ENCODE measurements at places on chromosomes 6 and 20.

GRCh38 chr20:17843246-17844132, 125.1 kb downstream of the SNX5 start:
- no peak for DNase-seq

- DNase-seq = no peak
Observed at GRCh38 chr20:41533537-41534136, 84.5 kb downstream of the CHD6 start.

DNA sequence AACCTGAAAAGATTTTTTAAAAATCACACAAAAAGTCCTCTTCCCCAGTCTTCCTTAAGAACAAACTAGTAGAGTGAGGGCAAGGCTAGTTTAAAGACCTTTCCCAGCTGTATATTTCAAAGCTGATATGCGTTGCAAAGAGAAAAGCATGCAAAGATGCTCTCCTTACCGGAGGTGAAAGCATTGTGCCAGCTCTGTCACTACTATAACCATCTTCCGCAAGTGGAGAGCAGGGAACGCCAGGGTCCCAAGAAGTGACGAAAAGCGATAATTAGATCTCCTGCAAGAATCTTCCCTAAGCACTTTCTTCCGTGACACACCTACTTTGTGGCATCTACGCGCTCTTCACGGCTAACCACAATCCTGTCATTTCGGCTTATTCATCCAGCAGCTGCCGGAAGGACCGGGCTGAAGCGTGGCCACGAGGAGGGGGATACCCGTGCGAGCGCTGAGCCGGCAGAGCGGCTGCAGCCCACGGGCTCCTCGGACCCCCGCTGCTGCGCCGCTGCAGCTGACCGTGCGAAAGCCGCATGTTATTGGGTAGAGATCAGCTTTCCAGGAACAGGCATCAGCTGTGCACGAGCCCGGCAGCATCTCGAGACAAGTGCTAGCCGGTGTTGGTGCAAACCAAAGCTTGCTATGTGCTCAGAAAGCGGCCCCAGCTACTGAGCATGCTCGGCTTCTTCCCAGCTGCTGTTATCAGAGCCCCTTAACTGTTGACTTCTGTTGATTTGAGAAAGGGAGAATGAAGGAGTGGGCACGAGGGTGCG, 57.2 kb upstream of the ARHGAP18 start:
- DNase-seq = peak; percentile 45

DNA sequence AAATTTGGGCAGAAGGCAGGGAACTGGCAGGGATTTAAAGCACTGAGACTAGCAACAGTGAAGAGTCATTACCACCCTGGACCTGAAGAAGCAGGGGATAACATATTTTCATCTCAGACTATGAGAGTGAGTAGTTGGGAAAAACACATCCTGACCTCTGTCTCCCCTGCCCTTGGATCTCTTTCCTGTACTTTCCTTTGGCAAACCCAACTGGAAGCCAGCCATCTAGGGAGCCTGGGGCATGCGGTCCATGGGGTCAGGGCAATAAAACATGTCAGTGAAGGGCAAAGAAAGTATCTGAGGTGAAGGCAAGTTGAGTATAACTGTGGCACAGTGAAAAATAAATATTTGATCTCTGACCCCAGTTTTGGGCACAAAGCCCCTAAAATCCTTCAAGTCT, 698.2 kb downstream of the DOK5 start:
- no peak for DNase-seq

DNA sequence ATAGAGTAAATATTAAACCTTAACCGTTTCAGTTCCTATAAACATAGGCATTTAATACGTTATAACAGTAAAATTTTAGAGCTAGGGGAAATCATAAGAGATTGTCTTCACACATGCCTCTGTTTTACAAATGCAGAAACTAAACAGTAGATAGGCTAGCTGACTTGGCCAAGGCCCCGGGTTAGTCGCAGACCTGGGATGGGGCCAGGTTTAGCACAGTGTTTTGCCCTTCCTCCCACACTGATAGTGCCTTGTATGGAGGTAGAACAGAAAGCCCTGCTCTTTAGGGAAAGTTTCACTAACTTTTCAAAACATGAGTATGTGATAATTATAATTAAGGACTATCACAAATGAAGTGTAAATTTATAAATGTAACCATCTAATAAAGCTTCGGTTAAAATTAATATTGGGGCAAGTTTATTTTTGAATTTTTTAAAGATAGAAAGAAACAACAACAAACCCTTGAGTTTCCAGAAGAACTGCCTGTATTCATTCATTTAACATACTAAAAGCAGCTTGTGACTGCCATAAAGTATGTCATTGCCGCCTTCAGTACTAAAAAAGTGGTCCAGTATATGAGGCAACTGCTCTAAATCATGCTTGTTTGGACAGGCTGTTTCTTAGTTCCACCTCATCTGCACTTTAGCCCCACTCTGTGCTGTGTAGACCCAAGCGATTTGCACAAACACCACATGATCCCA, 62.5 kb upstream of the LOC128125822 start:
- DNase-seq = no peak

DNA sequence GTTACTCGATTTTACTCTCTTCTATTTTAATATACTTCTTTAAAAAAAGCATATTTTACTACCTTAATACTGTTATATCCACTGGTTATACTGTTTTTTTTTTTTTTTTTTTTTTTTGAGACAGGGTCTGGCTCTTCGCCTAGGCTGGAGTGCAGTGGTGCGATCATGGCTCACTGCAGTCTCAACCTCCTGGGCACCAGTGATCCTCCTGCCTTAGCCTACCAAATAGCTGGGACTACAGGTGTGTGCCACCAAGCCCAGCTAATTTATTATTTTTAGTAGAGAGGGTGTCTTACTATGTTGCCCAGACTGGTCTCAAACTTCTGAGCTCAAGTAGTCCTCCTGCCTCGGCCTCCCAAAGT, 170.7 kb downstream of the DOK5 start:
- no peak for DNase-seq

DNA sequence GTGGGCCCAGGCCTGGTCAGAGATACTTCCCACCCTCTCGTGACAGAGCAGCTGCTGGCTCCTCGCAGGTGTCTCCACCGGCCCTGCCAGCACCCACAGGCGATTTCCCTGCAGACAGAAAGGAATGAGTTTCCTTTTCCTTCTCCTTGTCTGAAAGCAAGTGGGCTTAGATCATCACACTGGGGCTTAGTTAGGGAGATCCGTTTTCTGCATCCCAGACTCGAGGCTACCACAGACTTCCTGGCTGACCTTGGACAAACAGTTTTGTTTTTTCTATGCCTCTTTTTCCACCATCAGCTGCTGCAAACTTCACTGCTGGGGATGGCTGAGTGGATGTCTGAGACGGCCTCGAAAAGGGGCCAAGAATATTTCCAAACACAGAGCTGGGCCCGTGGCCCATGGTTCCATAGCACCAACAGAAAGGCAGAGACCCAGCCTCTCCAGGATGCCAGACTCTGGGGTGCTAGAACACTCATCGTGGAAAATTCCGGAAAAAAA, 86.5 kb downstream of the BANF2 start:
- no peak for DNase-seq

DNA sequence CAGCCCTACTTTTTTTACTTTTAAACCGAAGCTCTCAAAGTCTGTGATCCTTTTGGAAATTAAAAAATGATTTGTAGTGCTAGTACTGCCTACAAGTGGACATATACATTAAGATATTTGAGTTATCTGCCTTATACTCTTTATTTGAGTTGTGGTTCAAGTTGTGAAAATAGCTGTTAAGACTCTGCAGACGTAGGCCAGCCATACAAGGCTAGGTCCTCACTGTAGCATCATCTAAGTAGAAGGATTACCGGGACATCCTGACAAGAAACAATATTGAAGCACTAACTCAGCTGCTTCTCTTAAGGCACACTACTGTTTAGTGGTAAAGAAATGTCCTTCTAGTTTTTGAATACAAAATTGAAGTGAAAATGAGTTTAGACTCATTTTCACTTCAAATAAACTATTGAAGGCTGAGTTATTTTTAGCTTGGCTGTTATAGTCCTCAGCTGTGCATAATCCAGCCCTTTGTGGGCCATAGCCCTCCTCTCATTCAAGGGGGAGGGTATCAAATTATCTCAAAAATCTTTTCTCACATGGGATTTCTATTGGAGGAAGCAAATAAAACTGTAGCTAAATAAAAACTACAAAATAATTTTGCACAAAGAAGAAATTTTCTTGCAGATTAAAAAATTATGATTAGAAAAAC, 68.1 kb downstream of the JAG1 start:
- DNase-seq = no peak

DNA sequence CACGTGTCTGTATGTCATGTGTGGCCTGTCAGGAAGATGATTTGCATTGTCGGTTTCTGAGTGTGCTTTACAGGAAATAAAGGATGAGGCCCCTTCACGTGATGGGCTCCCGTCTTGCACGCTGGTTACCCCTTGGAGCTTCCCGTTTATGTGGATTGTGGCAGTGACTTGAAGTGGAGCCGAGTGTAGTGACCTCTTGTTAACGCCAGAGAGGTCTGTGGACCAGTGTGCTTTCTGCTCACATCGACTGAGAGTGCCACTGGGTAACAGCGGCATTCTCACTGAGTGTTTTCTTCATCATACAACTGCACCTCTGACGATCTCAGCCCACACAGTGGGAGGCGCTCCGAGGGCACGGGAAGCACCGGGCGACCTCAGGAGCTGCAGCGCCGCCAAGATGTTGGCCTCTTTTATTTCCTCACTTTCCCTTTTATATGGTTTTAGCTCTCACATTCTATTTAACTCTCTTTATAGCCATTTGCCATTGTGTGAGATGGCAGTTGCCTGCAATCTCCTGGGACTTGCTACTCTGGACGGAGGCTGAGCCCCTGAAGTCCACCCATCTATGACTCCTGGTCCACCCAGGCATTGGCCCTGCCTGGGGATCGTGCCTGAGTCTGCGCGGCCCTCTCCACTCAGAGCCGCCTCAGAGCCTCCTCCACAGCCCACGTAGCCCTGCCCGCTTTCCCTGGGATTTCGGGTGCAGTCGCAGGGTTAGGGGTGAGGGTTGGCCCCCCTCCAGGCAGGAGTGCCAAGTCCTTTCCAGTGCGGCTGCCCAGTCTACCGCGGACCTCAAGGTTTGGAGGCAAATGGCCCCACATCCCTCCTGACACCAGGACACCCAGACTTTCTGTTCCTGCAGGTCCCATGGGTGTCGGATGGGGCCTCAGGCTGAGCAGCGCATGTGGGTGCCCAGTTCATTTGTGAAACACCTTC, 238.9 kb downstream of the ERMARD start:
- DNase-seq = peak; percentile 44

DNA sequence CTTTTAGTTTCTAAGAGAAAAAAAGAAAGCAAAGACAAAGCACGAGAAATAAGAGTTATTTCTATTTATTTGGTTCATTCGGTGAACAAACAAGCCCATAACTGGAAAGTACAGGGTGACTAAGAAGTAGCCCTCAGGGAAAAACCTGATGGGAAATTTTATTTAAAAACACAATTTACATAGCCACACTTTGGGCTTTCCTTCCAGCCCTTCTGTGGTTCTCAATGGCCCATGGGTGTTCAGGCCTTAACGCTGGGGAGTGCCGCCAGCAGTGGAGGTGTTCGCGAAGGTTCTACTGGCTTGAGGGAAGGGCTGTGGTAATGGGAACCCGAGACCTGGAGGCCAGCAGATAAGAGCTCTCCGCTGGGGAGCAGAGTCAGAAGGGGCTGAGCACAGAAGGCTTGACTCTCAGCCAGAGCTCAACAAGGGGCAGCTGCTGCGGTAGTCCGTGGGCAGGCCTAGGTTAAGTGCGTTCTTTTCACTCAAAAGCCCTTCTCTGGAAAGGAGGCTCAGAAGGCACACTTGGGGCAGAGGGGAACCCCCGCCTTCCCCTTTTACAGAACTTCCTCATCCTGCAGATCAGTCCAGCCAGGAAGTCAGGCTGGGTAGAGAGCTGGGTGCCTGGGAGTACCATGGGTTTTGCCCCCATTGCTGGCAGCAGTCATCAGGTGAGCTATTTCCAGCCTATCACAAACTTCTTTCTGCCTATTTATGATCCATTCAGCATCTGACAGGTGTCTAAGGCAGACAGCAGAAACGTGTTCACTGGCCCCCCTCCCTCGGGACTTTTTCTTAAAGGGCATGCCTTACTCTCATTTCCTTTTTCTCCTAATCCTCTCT, 8.8 kb upstream of the CD83 start:
- no peak for DNase-seq

DNA sequence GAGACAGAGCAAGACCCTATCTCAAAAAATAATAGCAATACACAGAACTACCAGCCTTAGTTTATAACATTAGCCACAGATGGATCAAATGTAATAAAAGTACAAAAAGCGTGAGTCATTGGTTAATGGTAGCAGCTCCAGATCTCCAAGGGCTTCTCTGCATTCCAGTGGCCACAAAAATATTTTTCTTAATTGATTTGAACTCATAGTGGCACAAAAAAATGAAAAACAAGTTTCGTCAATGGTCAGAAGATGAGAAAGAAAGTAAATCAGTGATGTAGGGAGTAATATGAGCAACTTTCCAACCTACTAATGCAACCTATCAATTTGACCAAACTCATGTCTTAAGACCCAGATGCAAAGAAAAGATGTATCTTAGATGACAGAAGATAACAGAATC, 79.6 kb downstream of the CEP57L1 start:
- DNase-seq = no peak

GRCh38 chr6:119280668-119281067, 68.9 kb downstream of the MAN1A1 start:
- DNase-seq = no peak

GRCh38 chr6:2651536-2651935, 99.2 kb downstream of the MYLK4 start:
- no peak for DNase-seq

- DNase-seq = no peak
Observed at GRCh38 chr6:139490482-139490881, 116.0 kb upstream of the CITED2 start.

- DNase-seq = no peak
Observed at GRCh38 chr6:11484441-11484840, 53.1 kb upstream of the TMEM170B start.
